Activated T-cell treated with anti-CD3 and anti-CD28 coated beads, Interleukin-2, amount 50 U/mL, for 4 hours (primary cell): ENCODE measurements at places on chromosomes 1 and 21. TPM values are rescaled to one million over a fixed set of nuclear protein-coding genes. Genes with fewer than 3 reads are reported as not detected.

GRCh38 chr1:205520709-205521108 lies 16.2 kb downstream of the CDK18 start:
- no peak for DNase-seq

DNA sequence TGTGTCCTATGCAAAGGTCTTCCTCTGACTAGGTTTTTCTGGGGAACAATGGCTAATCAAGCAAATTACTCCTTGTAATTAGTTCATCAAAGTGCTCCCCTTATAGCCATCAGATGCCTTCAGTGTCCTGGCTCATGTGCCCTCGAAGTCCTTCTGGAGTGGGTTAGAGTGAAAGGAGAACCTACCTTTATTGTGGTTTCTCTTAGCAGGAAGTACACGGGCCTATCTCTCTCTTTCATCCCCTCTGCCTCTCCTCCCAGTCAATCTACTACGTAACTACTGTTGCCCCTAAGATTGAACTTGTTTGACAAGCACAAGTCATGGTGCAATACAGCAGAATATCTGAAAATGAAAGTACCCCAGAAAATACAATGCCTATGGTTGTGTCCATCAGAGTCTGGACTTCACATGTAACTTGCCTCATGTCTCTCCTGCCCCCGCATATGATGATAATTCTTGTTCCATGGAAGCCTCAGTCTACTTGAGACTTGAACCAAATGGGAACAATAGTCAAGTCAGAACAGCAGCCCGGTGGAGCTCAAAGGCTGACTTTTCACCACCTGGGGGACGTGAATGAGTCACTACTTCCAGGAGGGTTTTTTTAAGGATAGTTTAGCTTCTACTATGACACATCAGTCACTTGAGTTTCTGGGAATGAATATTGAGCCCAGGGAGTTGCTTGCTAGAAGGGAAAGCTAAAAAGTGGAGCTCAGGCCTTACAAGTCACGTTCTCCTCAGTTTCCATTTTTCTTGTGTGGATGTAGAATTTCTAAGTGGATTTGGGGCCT lies 243.6 kb downstream of the TNR start:
- DNase-seq: no peak

Gene GNG4
- 1.4 TPM for total RNA-seq

DNA sequence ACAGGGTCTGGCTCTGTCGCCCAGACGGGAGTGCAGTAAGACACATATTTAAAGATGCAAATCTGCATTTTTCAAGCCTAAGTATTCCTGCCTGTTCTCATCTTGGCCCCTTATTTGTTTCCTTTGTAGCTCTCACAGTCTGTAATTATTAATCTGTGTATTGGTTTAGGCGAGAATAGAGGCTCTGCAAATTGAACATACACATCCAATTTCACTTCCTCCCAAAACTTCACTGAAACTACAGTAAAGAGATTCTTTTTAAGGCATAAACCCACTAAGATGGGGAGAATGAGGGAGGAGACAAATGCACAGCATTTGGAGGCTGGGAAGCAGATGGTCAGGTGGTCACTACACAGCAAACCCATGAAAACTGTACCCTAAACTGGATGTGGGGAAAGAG lies 21.0 kb downstream of the HMGN2 start:
- DNase-seq: no peak

GRCh38 chr21:41761211-41761933 lies 5.5 kb downstream of the RIPK4 start:
- no peak for DNase-seq

GRCh38 chr21:36692835-36693488 lies 6.0 kb upstream of the SIM2 start:
- no peak for DNase-seq

- no peak for DNase-seq
Observed at GRCh38 chr1:164771619-164772361, 212.8 kb downstream of the PBX1 start.

Gene SDHB
- 176 TPM for total RNA-seq
